ENCODE measurements at places on chromosomes 1 and 21.

DNA sequence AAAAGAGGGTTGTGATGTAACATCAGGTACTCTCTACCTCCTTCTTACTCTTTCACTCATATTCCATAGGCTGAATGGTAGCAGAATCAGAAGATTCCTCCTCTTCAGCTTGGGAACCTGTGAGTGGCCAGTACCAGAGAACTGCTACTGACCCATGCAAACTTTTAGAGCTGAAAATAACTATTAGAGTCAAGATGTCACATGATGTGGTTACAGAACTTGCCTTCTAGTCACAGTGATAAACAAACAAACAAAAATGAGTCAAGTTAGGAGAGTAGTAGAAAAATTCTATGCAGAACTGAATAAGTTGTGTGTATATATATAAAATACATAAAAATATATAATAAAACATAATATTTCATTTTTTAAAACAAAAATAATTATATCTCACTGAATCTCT lies 47.6 kb upstream of the RGS1 start:
- no peak for DNase-seq

- DNase-seq, result peak; percentile 46
These were observed 46.0 kb upstream of the FOXO6 start for GRCh38 chr1:41315146-41315822.

GRCh38 chr1:244030481-244031040 lies 20.5 kb upstream of the ZBTB18 start:
- DNase-seq, result no peak

- no peak for DNase-seq
These were observed 12.4 kb downstream of the SLC30A1 start for GRCh38 chr1:211566431-211567025.

DNA sequence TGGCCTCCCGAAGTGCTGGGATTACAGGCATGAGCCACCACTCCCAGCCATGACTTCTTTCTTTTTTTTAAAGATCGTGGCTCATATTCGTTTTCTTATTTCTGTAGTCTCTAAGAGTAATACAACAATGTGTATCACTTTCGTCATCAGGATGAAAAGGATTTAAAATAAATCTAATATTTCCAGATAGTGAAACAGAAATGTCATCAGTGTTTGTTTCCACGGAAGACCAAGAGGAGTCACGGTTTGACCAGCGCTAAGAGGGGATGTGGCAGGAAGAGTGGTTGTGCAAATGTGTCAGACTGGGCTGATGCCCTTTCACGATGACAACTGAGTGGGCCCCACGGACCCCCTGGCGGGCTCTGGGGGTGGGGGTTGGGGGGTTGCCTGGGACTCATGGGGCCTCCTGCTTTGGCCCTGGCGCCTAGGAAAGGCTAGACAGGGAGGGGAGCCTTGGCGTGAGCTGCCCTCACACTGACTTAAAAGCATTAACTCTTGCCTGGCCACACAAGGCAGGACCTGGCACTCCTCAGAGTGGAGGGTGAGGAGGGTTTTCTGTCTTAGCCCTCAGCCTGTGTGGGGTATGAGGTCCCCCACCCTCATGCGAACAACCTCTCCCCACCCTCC lies 8.4 kb downstream of the SOX13 start:
- peak; percentile 41 for DNase-seq

GRCh38 chr1:207981976-207982375 lies 71.1 kb upstream of the CD34 start:
- DNase-seq, result no peak

DNA sequence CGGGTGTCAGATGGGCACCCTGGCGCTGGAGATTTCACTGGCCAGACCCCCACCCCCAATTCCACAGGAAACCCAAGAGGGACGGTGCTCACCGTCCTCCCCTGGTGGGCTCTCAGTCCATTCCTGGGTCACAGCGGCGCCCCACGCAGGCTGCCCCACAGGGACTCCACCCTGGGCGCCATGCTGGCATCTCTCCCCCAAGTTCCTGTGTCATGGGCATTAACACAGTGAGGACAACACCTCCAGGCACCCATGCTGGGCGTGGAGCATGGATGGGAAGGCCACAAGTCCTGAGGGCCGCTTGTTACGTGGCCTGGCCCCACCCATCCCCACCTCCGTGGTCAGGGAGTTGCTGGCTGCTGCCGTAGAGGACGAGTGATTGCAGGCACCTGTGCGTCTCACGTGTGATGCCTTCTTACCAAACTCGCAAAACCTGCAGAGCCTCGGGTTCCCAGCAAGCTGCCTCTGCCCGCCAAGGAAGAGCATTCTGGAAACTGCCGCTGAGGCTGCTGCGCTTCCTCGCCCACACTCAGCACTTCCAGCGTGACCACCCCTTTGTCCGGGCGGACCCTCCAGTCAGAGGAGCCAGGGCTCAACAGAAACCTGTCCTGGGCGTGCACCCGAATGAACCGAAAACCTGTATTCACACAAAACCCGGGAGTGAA lies 60.3 kb downstream of the SLX9 start:
- no peak for DNase-seq

GRCh38 chr21:42460391-42461184 lies 35.4 kb downstream of the RSPH1 start:
- no peak for DNase-seq

- DNase-seq, result peak; percentile 54
These were observed 60.1 kb upstream of the DUSP10 start for GRCh38 chr1:221801773-221802516.

- no peak for DNase-seq
These were observed 196.7 kb downstream of the LRRC40 start for GRCh38 chr1:70008660-70009059.

DNA sequence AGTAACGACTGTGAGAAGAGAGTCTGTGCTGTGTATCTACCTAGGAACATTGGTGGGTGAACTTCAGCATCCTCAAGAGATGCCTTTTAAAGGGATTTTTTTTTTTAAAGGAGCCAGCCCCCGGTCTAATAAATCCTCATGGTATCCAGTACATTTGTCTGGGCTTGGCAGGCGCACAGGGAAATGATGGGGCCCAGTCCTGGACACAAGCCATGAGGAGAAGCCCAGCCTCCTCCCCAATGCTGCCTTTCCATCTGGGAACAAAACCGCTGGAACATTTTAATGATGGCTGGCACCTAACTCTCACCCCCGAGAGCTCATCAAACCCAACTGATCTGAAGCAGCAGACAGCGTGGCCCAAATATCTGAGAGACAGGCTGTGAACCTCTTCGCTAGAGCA lies 64.2 kb downstream of the ACOT7 start:
- peak; percentile 30 for DNase-seq

Measured in fibroblast of the aortic adventitia (primary cell).